Tongue (tissue), 3 donors: ENCODE measurements at places on chromosomes 13 and 19.

- DNase-seq, result no peak
Observed at GRCh38 chr13:65613004-65613403, 1617.1 kb downstream of the PCDH9 start.

- DNase-seq, result peak; percentile 65
Observed at GRCh38 chr19:36009220-36009619, 607 bp upstream of the SYNE4 start.

GRCh38 chr13:94656766-94657165 lies 55.1 kb downstream of the GPR180 start:
- DNase-seq, result no peak

- DNase-seq, result no peak
Observed at GRCh38 chr13:43758834-43759233, 27.9 kb downstream of the ENOX1 start.

- DNase-seq, result no peak
Observed at GRCh38 chr19:48310227-48310626, 15.1 kb upstream of the EMP3 start.

GRCh38 chr19:11856596-11857250 lies 8.2 kb downstream of the ZNF439 start:
- DNase-seq, result no peak

DNA sequence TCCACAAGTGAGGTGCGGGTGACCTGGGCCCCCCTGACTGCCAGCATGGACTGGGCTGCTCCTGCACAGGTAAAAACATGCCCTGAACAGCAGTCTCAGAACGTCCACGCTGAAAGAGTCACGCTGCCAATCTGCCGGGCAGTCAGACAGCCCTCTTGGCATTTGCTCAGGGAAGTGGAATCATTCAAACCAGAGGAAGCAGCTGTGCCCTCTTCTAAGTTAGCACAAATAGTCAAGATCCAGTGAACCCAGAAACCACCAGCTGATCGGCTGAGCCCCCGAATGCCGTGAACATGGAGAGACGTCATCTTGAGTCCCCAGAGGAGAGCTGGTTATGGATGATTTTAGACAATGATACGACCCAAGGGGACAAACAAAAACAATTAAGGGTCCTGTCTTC lies 34.4 kb downstream of the KLF2 start:
- DNase-seq, result peak; percentile 46

DNA sequence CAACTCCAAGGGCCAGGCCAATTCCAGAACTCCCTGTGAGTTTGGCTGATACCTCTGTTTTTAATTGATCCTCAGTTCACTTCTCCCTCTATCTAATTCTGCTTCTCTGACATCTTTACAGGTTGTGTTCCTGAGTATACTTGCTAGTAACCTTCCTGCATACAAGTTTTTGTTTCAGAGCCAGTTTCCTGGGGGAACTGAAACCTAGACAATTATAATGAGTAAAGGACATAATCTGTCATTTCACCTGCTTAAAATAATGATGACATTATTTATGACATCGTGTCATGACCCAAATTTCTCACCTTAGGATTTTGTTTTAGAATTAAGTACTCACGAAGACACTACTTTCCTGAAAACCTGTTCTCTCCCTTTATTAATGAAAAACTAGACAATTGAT lies 12.5 kb upstream of the MYCBP2 start:
- no peak for DNase-seq

GRCh38 chr19:17677002-17677401 lies 11.2 kb downstream of the UNC13A start:
- DNase-seq, result no peak

GRCh38 chr13:48808683-48809082 lies 155.0 kb downstream of the CYSLTR2 start:
- no peak for DNase-seq

GRCh38 chr13:105338006-105338405 lies 1197.5 kb downstream of the EFNB2 start:
- DNase-seq, result no peak

DNA sequence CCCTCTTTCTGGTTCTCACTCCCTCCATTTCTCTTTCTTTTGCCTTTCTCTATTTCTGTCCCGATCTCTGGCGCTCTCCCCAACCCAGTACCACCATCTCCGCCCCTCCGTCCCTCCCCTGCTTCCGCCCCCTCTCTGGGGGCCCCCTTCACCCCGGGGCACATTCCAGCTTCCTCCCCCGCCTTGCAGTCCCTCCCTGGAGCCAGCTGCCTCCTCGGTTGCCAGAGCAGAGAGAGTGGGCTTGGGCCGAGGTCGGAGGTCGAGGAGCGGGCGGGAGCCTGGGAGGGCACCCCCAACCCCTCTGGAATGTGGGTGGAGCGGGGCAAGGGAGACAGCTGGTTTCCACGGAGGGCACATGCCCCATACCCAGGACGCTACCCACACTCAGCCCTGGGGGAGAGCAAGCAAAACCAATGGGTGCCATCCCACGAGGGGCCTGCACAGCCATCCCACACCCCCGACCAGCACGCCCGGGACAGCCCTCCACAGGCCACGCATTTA lies 6.5 kb upstream of the CIRBP start:
- DNase-seq, result peak; percentile 63

DNA sequence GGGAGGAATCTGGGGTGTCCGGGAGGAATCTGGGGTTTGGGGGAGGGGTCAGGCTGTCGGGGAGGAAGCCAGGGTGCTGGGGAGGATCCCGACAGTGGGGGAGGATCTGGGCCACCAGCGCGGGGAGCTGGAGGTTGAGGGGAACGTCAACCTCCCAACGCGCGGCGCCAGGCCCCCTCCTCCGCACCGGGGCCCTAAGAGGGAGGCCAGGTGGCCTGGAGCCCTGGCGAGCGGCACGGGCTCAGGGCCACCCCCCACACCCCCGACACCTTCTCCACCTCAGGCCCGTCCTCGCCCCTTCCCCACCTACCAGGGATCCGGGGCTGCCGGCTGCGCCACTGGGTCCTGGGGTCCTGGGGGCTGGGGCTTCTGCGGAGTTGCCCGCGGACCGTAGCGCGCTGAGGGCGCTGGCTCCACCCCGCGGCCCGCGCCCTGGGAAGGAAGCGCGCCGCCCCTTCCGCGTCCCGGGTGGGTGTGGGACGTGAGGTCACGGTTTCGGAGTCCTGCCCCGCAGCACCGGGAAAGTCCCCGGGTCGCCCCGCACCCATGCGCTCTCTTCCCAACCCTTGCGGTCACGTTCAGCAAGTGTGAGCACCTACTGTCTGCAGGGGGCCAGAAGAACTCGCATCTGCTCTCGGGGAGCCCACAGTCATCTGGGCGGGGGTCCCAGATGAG lies at the start of gene TICAM1:
TSS of gene TICAM1 (minus strand) at position 409 of the 675 bp plus-strand sequence. CDS start 13,335 bp downstream, outside the sequence.
- DNase-seq, result peak; percentile 63
